ENCODE measurements at places on chromosomes 5 and 9. TPM values are rescaled to one million over a fixed set of nuclear protein-coding genes. Genes with fewer than 3 reads are reported as not detected.

TRIP13 gene
- 3.0 TPM for total RNA-seq

SLC6A19 gene
- total RNA-seq = not detected

GHR gene
- 3.1 TPM for total RNA-seq

DUSP1 gene
- total RNA-seq = 81.3 TPM

GRXCR2 gene
- not detected for total RNA-seq

CCL27 gene
- not detected for total RNA-seq
